Tibial artery (tissue), 4 donors: ENCODE measurements at places on chromosomes 16 and 17.

GRCh38 chr17:56549501-56549900 lies 44.0 kb upstream of the NOG start:
- no peak for DNase-seq

DNA sequence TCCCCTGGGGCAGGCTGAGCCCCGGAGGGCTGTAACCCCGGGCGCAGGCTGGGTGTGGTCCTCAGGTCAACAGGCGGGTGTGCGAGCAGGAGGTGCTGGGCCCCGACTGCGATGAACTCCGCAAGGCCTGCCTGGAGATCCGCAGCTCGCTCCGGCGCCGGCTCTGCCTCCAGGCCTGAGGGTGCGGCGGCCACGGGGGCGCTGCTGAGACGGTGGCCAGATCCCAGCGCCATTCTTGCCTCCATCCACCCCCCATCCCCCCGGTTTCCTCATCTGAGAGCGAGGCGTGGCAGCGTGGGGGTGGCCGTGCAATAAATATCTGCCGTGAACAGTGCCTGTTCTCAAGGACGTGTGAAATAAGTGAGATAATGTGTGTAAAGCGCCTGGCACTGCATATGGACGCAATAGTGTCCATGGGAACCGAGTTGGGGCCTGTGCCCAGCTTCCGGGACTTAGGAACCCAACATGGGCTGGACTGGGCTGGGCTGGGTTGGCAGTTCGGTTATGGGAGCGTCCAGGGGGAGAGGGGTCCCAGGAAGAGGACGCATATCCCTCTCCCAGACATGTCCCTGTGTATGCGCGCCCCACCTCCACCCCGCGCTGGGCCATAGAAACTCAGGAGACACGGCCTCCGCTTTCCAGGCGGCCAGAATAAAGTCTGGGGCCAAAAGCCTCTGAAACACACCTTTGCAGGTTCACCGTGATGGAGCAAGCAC lies 15.0 kb downstream of the ZNF213 start:
- peak; percentile 66 for DNase-seq

DNA sequence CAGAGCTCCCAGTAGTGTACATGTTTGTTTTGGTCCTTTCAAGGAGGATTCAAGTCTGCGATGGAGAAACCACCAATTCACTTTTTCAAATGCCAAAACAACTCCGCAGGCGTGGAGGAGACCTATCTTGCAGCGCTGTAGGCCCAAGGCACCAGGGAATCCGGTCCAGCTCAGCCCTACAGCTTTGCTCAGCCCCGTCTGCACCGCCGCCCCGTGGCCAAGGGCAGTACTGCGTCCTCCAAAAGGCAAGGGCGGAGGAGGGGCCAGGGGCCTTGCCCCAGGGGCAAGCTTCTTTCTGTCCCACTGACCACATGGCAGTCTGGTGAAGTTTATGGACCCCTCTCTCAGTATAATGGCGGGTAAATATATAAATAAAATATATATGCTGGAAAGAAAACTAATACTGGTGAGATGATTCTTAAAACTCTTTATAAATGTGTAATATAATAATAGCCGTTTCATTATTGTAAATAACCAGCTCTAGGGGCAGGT lies 709 bp upstream of the CD300LG start:
- peak; percentile 84 for DNase-seq

DNA sequence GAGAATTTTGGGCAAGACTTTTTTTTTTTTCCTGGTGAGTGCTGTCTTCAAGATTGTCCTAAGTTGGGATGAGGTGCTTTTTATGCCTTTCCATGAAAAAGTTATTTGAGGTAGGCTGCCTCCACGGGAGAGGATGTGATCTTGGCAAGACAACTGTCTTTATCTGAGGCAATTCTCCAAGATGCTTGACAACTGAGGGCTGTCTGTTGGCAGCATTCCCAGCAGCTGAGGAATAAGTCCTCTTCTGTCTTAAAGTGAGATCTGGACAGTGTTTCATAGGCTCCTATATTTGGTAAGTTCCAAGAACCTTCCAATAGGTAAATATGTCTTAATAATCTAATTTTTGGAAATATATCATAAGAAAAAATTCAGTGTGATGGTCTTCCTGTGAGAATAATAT lies 662.0 kb downstream of the CDH11 start:
- no peak for DNase-seq

DNA sequence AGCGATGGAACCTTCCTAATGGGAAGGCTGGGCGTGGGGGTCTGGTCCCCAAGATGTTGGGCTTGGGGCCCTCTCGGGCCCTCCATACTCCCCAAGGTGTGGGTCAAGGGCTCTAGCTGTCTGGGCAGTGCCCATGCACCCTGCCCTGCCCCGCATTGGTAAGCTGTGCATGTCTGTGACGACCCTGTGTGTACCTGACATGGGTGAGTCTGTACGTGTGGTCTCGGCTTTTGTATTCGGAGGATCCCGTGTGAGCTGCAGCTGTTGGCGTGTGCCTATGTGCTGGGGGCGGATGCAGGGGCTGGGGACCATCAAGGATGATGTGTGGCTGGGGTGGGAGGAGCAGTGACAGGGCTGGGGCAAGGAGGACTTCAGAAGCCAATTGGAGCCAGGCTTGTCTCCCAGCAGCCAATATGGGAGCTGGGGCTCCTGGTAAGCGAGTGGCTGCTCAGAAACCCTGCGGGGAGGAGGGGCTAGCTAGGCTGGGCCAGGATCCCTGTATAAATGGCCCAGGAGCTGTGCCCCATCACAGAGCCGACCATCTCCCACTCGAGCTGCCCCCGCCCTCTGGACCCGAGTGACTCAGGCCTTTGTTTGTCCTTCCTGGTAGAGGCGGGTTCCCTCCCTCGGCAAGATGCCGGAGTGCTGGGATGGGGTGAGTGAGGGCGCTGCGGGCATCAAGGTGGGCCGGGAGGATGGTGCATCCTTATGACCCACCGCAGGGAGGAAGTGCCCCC lies at the start of gene NDRG4:
Gene NDRG4 (plus strand): TSS at position 529 of the 737 bp plus-strand sequence. CDS start 106 bp downstream, at position 635.
- DNase-seq, result peak; percentile 64

DNA sequence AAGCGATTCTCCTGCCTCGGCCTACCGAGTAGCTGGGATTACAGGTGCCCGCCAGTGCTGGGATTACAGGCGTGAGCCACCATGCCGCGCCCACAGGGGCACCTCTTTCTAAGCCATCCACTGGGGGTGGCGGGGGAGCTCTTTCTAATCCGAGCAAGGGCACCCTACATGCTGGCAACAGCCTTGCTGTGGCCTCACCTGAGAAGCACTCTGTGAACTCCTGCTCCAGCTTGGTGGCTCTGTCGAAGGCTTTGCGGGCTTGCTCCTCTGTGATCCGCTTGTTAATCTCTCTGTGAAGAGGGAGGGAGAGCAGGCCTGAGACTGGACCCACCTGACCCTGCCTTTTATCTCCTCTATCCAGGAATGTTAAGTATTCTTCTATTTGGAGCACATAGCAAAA lies 11.9 kb upstream of the ASGR1 start:
- no peak for DNase-seq

GRCh38 chr16:57844416-57845030 lies 42.2 kb upstream of the KIFC3 start:
- DNase-seq, result peak; percentile 35

GRCh38 chr17:56806949-56807348 lies 26.8 kb downstream of the C17orf67 start:
- no peak for DNase-seq

- DNase-seq, result no peak
These were observed 444.2 kb downstream of the SOX9 start for GRCh38 chr17:72565006-72565405.

DNA sequence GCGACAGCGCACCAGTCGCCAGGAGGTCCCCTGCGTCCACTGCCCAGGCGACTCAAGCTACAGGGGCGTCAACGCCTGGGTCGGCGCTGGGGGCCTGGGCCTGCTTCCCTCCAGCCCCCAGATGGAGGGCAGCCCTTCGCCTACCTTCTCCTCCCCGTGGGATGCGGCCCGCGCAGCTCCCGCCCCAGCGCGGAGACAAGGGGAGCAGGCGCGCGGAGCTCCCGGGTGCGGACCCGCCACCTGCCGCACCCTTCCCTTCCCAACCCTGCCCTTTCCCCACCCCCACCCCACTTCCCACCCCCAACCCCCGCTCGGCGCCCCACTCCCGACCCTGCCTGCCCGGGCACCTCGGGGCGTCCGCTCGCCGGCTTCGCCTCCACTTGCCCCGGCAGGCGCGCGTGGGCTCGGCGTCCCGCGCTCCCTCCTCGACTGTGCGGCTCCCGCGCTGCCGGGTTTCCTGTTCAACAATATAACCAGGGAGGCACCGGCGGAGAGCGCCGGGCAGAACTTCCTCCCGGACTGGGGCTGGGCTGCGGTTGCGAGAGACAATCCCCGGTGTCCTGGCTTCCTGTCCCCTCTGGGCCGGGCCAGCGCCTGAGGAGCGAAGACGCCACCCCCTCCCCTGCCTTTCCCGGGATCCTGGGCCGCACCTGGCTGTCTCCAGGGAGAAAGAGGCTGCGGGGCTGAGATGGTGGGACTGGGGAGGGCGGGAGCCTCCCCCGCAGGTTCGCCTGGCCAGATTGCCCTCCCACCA lies at the start of gene ARHGAP27:
Gene ARHGAP27 (minus strand): TSS at position 466 of the 754 bp plus-strand sequence. CDS start 2,591 bp downstream, outside the sequence.
- DNase-seq, result no peak
